Esophagus muscularis mucosa (tissue), 4 donors: ENCODE measurements at places on chromosomes 1 and 21. TPM values are rescaled to one million over a fixed set of nuclear protein-coding genes. Genes with fewer than 3 reads are reported as not detected.

TMEM234 gene
- 10.0 TPM for total RNA-seq

SLC2A1 gene
- total RNA-seq = 29.1 TPM

CTSK gene
- 34.1 TPM for total RNA-seq

RCSD1 gene
- total RNA-seq = 16.8 TPM

RHBG gene
- total RNA-seq = not detected

CHI3L2 gene
- total RNA-seq = 1.7 TPM

FAM72B gene
- total RNA-seq = not detected

TAS1R1 gene
- not detected for total RNA-seq
